ENCODE measurements at places on chromosomes 3 and 15. TPM values are rescaled to one million over a fixed set of nuclear protein-coding genes. Genes with fewer than 3 reads are reported as not detected.

The C3orf49 gene
- not detected for total RNA-seq

DNA sequence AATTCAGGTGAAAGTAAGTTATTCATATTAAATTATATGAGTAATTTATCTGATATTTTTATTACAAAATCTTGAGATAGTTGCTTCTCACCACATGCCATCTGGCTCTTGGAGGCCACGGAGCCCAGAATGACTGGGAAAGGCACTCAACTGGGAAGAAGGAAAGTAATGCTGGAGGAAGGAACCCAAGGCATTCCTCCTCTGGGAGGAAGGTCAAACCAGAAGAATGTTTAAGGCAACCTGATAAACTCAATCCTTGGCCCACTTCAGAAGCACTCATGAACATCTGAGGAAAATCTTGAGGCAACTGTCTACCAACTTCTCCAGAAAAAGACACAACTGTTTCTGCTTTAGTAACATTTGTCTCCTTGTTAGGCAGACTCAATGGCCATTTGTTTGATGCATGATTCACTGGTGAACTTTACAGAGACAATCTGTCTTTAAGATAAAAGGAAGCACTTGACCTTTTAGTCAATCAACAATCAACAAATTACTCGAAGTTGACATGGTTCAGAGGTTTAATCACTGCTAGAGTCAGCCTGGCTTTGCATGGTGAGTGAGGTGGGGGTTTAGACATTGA is 261.4 kb upstream of the MME start:
- no peak for DNase-seq
- no peaks in the 10 kb centered on the region for H3K36me3 ChIP-seq
- H3K4me3 ChIP-seq: no peak overlapping the region
- H3K27me3 ChIP-seq: no peaks in the 10 kb centered on the region

- no peak for DNase-seq
- no peaks in the 10 kb centered on the region for H3K36me3 ChIP-seq
- H3K27ac ChIP-seq: no peak overlapping the region
- H3K27me3 ChIP-seq: peaks cover 39% of the 10 kb centered on the region
Observed at GRCh38 chr3:69735893-69736292, 3.4 kb upstream of the MITF start.

DNA sequence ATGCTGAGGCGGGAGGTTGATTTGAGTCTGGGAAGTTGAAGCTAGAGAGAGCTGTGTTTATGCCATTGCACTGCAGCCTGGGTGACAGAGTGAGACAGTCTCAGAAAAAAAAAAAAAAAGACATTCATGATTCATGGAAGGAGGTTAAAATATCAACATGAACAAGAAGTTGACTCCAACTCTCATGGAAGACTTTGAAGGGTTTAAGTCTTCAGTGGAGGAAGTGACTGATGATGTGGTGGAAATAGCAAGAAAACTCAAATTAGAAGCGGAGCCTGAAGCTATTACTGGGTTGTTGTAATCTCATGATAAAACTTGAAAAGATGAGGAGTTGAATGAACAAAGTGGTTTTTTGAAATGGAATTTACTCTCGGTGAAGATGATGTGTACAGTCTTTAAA is 491.8 kb downstream of the SQOR start:
- no peak overlapping the region for H3K27ac ChIP-seq
- H3K36me3 ChIP-seq: no peaks in the 10 kb centered on the region
- H3K27me3 ChIP-seq: no peaks in the 10 kb centered on the region
- H3K4me3 ChIP-seq: no peak overlapping the region

DNA sequence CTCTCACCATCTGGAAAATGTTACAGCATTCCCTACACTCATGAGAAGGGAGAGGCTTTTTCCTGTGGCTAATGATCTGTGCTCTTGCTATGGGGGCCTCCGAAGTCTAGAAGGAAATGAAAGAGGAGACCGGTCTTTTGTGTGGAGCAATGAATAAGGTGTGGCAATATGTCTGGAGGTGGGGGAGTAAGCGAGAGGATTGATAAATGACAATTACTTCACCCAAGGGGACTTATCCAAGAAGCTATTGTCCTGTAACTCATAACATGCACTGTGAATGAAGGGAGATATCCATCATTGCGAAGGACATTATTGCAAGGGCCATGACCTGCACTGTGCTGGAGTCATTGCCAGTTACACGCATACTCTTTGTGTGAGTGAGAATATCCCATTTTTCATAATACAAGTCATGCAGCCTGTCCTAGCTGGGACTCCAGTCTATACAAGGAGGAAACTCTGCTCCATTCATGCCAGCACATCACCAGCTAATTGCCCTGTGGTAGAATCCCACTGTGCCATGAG is 37.7 kb upstream of the SYNPR start:
- H3K27me3 ChIP-seq: peaks cover 7% of the 10 kb centered on the region
- DNase-seq: no peak
- no peaks in the 10 kb centered on the region for H3K36me3 ChIP-seq
- no peaks in the 10 kb centered on the region for H3K4me1 ChIP-seq
- H3K4me3 ChIP-seq: no peak overlapping the region

The XCR1 gene
- not detected for total RNA-seq

The PLCL2 gene
- 86.3 TPM for total RNA-seq

DNA sequence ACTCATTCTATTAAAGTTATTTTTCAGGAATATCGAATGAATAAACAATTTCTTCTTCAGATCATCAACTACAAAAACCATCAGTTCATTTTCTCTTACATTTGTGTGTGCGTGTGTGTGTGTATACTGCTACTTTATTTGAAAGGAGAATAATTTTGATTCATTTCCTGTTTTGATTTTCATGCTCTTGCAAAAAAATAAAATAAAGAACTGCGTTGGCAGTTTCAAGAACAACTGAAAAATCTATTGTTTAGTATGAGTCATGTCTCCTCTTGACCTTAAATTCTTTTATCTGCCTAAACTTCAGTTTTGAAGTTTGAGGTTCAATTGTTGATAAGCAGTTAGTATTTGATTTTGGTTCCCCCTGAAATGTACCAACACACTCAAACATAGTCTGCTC is 540.8 kb downstream of the FGF12 start:
- no peak overlapping the region for H3K4me3 ChIP-seq
- H3K27ac ChIP-seq: no peak overlapping the region
- peaks cover 6% of the 10 kb centered on the region for H3K4me1 ChIP-seq
- no peaks in the 10 kb centered on the region for H3K27me3 ChIP-seq

DNA sequence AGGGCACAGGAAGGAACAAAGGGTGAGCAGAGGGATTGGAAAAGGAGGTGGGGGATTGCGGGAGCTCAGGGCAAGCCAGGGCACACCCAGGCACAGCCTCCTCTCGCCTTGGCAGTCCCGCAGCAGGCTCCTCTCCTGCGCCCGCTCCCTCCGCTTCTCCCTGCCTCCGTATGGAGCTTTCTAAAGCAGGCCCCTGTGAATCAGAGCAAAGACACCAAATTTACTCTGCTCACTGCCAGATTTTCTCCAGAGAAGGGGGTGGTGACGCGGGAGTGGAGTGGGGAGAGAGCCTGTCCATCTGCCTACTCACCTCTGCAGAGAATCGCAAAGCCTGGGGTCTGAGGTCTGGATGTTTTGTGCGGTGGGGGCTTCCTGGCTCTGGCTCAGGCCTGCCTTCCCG is 20.0 kb downstream of the ATP2B2 start:
- H3K4me3 ChIP-seq: no peak overlapping the region
- no peaks in the 10 kb centered on the region for H3K36me3 ChIP-seq
- H3K4me1 ChIP-seq: no peaks in the 10 kb centered on the region
- no peak for DNase-seq

The CCR9 gene
- total RNA-seq: 1.9 TPM

The EPHA3 gene
- not detected for total RNA-seq

GRCh38 chr3:116809208-116809607 is 99.6 kb downstream of the TUSC7 start:
- no peak overlapping the region for H3K4me3 ChIP-seq
- H3K36me3 ChIP-seq: no peaks in the 10 kb centered on the region
- no peak for DNase-seq

- H3K27me3 ChIP-seq: no peaks in the 10 kb centered on the region
- H3K4me3 ChIP-seq: peak overlapping the region; percentile 16
- peak overlapping the region; percentile 98 for H3K27ac ChIP-seq
- no peaks in the 10 kb centered on the region for H3K36me3 ChIP-seq
- DNase-seq: no peak
Observed at GRCh38 chr15:63473007-63473748, 31.2 kb upstream of the USP3 start.

The LTF gene
- not detected for total RNA-seq

DNA sequence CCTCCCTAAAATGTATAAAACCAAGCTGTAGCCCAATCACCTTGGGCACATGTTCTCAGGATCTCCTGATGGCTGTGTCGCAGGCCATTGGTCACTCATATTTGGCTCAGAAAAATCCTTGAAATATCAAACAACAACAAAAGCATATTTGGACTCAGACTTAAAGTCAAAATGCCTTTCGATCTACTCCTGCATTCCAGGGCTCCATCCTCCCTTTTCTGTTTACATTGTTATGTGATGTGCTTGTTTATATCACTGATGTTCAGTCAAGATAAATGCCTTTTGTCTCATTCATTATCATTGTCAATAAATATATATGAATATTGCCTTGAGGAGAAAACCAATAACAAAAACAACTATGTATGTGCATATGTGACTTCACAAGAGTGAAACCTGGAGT is 31.7 kb downstream of the HGD start:
- no peaks in the 10 kb centered on the region for H3K4me1 ChIP-seq
- no peak overlapping the region for H3K27ac ChIP-seq
- no peaks in the 10 kb centered on the region for H3K27me3 ChIP-seq

- H3K27ac ChIP-seq: no peak overlapping the region
- H3K36me3 ChIP-seq: no peaks in the 10 kb centered on the region
- H3K4me3 ChIP-seq: peak overlapping the region; percentile 84
- H3K27me3 ChIP-seq: peaks cover 42% of the 10 kb centered on the region
- no peaks in the 10 kb centered on the region for H3K4me1 ChIP-seq
Observed at GRCh38 chr3:198080521-198081384, 120.7 kb downstream of the LMLN start.

- peak overlapping the region; percentile 65 for H3K4me3 ChIP-seq
- H3K36me3 ChIP-seq: peaks cover 21% of the 10 kb centered on the region
- DNase-seq: peak; percentile 54
- H3K4me1 ChIP-seq: peaks cover 33% of the 10 kb centered on the region
Observed at GRCh38 chr3:42518800-42519567, 16.5 kb downstream of the VIPR1 start.

GRCh38 chr15:31382713-31383045 is 56.0 kb downstream of the KLF13 start:
- H3K27ac ChIP-seq: peak overlapping the region; percentile 81
- no peak for DNase-seq
- no peaks in the 10 kb centered on the region for H3K27me3 ChIP-seq
- peaks cover 10% of the 10 kb centered on the region for H3K36me3 ChIP-seq

The IRAK2 gene
- 4.3 TPM for total RNA-seq

DNA sequence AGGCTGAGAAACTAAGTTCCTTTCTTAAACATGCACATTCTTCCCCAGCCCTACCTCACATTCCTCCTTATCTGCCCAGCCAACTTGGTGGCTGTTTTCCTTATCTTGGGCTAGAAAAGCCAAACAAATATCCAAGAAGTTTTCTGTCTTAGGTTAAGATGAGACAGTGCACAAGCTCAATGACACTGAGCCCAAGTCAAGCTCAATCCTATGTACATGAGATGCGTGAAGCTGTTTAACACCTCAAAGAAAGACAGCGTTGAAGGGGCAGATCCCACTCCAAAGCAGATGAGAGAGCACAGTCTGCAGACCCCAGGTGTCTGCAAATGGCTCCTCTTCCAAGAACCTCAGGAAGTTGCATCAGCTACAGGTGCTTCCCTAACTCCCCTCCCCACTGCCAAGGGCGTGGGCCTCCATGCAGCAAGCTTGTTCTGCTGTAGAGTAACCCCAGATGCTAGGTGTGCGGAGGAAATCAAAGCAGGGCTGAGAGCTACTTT is 16.6 kb downstream of the LRRC2 start:
- no peak overlapping the region for H3K27ac ChIP-seq
- H3K4me1 ChIP-seq: peaks cover 15% of the 10 kb centered on the region
- H3K27me3 ChIP-seq: peaks cover 2% of the 10 kb centered on the region
- H3K4me3 ChIP-seq: no peak overlapping the region

The POTEB2 gene
- not detected for total RNA-seq

DNA sequence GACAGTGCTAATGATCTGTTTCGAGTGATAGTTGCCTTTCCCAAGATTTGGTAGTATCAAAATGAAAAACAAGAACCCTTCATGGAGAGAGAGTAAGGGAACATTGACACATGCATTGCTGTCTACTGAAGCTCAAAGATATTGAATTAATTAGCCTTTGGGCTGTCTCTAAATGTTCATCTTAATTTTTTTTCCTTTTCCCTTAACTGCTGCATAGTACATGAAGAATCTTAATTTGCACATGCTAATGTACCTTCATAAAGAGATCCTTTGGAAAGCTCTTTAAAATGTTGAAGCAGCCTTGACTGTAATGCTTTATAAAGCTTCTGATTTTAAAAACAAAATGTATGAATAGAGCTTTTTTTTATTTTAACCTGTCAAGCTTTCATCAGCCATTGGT is 452.2 kb downstream of the TUSC7 start:
- no peak overlapping the region for H3K4me3 ChIP-seq
- DNase-seq: no peak
- no peaks in the 10 kb centered on the region for H3K4me1 ChIP-seq
- H3K27me3 ChIP-seq: no peaks in the 10 kb centered on the region
- no peak overlapping the region for H3K27ac ChIP-seq

The PSTPIP1 gene
- 124 TPM for total RNA-seq

The ZNF660 gene
- total RNA-seq: 1.7 TPM

GRCh38 chr3:144369129-144369879 is 397.7 kb downstream of the DIPK2A start:
- no peaks in the 10 kb centered on the region for H3K36me3 ChIP-seq
- H3K27me3 ChIP-seq: no peaks in the 10 kb centered on the region
- H3K4me3 ChIP-seq: no peak overlapping the region
- H3K4me1 ChIP-seq: no peaks in the 10 kb centered on the region
- no peak for DNase-seq
